ENCODE measurements at places on chromosomes 16 and 17.

- no peak for DNase-seq
Observed at GRCh38 chr16:23448392-23448791, 4.6 kb downstream of the COG7 start.

GRCh38 chr16:8523932-8524331, 66.4 kb downstream of the TMEM114 start:
- DNase-seq = no peak

- DNase-seq = no peak
Observed at GRCh38 chr17:74529243-74529642, 2.0 kb downstream of the CD300LB start.

- no peak for DNase-seq
Observed at GRCh38 chr17:12756786-12757185, 32.5 kb upstream of the ARHGAP44 start.

DNA sequence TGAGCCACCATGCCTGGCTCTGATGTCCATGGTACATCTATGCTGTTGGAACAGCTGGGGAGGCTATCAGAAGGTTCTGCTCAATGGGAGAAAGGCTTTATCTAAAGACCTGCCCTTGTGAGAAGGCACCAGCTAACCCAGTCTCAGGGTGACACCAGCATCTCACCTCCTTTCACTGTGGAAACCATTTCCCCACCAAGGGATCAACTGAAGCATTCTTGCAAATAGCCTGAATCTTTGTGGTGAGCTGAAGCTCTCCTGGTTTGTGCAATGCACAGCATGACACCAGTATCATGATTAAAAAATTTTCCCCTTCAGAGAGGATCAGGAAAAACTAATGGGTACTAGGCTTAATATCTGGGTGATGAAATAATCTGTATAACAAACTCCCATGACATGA, 5.1 kb downstream of the CCL18 start:
- no peak for DNase-seq

DNA sequence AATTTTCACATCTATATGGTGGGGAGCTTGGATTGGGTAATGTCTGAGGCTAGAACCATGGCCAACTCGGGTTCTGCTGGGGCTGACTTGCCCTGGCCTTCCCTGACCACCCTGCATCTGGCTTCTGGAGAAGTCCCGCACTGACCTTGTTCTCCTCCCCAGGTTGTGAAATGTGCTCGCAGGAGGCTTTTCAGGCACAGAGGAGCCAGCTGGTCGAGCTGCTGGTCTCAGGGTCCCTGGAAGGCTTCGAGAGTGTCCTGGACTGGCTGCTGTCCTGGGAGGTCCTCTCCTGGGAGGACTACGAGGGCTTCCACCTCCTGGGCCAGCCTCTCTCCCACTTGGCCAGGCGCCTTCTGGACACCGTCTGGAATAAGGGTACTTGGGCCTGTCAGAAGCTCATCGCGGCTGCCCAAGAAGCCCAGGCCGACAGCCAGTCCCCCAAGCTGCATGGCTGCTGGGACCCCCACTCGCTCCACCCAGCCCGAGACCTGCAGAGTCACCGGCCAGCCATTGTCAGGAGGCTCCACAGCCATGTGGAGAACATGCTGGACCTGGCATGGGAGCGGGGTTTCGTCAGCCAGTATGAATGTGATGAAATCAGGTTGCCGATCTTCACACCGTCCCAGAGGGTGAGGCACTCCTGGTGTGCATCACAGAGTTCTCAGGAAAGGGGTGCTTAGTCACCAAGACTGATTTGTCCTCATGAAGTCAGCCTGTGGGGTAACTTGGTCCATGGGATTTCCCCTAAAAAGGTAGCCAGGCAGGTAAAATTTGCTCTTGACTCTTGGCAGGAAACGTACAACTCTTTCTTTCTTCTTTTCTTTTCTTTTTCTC, 6.1 kb downstream of the NOD2 start:
- no peak for DNase-seq

DNA sequence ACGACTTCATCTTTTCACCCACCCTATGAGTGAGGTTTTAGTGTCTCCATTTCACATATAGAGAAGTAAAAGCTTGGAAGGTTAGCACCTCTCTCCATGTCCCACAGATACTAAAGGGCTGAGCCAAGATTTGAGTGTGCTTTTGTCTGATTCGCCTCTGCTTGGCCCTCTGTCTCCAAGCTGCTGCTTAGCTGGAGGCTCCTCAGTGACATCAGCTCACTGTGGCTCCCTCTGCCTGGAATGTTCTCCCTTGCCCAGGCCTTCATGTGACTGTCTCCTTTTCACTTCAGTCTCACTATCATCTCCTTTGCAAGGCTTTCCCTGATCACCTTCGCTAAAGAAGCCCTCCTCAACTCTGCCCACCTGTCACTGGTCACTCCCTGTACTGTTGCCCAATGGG, 84.5 kb upstream of the HSBP1 start:
- no peak for DNase-seq

DNA sequence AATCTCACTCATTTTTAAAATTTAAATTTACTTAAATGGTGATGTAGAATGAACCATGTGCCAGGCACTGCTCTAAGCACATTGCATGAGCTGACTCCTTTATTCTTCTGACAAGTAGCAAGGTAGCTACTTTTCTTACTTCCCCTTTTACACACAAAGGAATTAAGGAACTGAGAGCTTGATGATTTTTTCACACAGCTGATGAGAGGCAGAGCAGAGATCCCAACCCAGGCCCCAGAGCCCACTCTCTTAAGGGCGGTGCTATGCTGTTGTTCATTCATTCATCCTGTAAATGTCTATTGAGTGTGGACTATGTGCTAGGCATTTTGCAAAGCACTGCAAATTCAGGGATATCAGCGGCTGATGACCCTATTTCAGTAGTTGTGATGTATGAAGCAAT, 17.9 kb downstream of the SEC14L5 start:
- DNase-seq = no peak

DNA sequence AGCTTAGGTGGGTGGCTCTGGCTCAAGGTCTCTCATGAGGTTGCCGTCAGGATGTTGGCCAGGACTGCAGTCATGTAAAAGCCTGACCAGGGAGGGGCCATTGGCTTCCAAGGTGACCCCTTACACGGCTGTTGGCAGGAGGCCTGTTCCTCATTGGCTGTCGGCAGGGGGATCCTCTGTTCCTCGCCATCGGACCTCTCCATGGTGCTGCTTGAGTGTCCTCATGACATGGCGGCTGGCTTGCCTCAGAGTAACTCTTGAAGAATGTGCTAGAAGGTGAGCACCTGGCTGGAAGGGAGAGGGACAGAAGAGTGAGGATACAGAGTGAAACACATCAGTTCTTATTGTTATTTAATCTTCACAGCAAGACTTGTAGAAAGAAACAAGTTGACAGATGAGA, 4.7 kb upstream of the RPRML start:
- no peak for DNase-seq

- DNase-seq = no peak
Observed at GRCh38 chr17:54007855-54008254, 185.1 kb downstream of the KIF2B start.

DNA sequence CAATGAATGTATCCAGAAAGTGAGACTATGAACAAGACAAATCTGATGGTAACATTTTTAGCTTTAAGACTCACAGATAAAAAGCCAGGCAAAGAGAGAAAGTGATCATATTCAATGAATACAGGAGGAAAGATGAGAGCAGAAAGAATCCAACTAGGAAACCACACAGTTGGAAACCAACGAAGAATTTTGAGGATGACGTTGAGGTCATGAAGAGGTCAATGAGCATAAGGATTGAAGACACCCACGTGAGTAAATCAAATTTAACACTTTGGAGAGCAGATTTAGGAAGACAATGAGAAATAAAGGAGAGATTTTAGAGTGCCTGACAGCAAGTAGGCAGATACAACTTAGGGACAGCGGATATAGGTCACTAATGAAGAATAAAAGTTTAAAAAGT, 948.1 kb downstream of the KCNJ2 start:
- DNase-seq = no peak

GRCh38 chr16:73878611-73879010, 418.0 kb upstream of the PSMD7 start:
- peak; percentile 48 for DNase-seq

- DNase-seq = no peak
Observed at GRCh38 chr16:12531937-12532336, 271.8 kb downstream of the CPPED1 start.

DNA sequence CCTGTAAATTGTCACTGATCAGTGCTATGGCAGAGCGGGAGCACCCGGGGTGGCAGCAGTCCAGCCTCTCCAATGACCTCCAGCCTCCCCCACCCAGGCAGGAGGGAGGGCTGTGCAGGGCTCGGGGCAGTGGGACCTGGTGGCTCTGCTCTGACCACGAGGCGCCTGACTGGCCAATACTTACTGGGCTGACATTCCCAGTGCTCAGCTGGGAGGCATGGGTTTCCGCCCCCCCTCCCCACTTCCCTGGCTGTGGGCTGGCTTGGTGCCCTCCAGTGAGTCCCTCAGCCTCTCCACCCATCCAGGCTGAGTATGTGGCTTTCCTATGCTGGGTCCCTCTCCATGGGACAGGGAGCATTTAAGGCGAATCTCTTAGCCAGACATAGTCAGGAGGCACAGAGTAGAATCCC, 2.7 kb downstream of the SOCS3 start:
- no peak for DNase-seq

- DNase-seq = no peak
Observed at GRCh38 chr16:15788846-15789239, 68.0 kb downstream of the MYH11 start.

- DNase-seq = no peak
Observed at GRCh38 chr16:88796278-88796677, 7.3 kb upstream of the CDT1 start.

- DNase-seq = no peak
Observed at GRCh38 chr16:77434022-77434529, 758 bp downstream of the ADAMTS18 start.

DNA sequence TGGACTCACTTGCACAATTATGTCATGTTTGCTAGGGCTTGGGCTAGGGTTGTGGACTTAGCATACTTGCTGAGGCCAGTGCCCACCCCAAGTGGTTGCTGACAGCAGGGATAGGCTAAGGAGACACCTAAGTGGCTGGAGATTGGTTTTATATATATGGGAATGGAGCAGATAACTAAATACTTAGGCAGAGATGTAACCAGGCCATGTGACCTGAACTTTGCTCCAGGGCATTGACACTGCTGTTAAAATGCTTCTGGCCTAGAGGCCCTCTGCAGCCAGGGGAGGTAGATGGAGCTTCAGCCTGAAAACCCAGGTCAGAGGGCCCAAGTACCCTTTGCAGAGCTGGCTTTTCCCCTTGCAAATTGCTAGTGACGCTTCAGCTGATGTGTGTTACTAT, 1.4 kb upstream of the ITGB3 start:
- no peak for DNase-seq

GRCh38 chr17:8893621-8894201, 26.2 kb upstream of the PIK3R6 start:
- DNase-seq = no peak

DNA sequence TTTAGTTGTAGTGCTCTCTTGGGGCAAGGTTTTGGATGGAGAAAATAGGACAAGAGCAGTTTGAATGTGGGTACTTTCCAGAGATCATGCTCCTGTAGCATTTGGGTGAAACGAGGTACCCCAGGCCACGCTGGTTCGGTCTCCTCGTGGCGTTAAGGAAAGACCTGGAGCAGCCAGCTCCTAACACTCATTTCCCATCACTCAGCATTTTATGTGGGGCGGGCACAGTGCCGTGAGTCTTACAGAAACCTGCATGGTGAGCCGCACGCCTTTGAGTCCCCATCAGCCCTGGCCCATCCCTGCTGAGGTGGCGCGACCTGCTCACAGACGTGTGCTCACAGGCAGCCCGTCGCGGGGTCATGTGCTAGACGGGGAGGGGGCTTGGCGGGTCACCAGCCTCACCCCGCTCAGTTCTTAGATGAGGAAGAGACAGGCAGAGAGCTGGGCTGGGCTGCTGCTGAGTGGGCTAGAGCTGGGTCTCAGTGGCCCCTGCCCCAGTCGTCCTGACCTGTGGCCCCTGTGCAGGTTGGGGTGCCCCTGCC, 37.3 kb downstream of the TBCD start:
- DNase-seq = no peak

GRCh38 chr16:49547448-49547847, 173.8 kb downstream of the C16orf78 start:
- peak; percentile 14 for DNase-seq

- no peak for DNase-seq
Observed at GRCh38 chr17:4807605-4808377, 839 bp downstream of the PLD2 start.

DNA sequence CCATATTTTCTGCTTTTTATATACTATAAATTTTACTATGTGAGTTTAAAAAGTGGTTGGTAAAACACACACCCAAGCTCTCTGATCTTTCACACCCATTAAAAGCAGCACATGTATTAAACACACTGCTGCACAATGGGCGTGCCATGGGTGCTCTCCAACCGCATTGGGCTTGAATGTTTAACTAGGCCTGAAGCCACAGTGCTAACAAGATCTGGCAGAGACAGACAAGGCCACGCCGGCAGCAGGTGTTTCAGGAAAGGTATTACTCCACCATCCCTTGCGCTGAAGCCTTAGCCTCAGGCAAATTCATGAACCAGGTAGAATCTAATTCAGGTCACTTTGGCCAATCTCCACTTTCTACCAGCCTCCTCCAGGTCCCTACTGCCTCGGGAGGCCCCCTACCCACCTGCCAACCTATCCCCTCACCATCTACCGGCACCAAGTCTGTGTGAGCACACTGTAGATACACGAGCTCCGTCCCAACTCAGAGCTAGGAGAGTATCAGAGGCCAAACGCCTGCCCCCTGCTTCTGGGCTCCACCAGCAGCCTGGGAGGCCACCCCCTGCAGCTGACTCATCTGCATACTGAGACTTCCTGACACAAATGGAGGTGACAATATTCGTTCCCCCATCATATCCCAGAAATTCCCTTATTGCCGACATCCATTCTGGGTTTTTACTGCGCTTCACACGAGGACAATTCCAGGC, 95.0 kb downstream of the ADCY9 start:
- peak; percentile 68 for DNase-seq

DNA sequence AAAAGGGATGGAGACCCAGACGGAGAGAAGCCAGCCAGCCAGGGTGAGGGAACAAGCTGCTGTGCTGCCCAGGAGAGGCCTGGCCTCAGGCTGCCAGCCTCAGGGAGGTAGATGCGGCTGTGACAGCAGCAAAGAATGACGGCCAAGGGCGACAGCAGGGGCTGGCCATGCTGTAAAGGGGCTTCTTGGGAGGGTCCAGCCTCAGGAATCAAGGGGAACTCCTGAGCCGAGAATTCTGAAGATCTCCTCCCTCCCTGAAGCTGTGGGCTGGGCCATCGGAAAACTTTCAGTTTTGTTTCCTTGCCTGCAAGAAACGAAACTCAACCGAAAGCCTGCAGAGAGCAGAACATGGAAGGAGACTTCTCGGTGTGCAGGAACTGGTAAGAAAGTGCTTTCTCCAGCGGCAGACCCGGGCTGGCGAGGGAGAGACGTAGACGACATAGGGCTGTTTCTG, at the start of gene XAF1:
Gene XAF1, plus strand, starts transcription at position 316 of the 454 bp plus-strand sequence. Its CDS starts 33 bp downstream, at position 349.
- DNase-seq = no peak
